ENCODE measurements at places on chromosomes 6 and 20.

DNA sequence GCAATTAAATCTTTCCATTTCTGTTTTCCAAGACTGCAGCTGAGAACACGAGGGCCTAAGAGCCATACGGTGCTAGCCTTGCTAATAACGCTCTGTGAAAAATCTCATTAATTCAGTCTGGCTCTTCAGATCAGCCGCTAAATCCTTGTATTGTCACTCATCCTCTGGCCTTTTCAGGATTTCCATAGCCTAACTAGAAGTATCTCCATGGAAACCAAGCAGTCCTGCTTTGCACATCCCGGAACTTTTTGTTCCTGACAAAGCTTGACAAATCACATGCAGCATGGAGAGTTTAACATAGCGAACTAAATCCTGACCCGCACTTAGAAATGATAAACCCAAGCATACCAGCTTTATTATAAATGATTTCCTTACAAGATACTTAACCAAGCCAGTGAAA, 383.7 kb downstream of the CD83 start:
- DNase-seq, result no peak

- DNase-seq, result peak; percentile 55
Measured at GRCh38 chr20:3209257-3209945, at the start of gene ITPA. ITPA (plus strand) TSS chr20:3209498; CDS start chr20:3209552, 54 bp downstream.

DNA sequence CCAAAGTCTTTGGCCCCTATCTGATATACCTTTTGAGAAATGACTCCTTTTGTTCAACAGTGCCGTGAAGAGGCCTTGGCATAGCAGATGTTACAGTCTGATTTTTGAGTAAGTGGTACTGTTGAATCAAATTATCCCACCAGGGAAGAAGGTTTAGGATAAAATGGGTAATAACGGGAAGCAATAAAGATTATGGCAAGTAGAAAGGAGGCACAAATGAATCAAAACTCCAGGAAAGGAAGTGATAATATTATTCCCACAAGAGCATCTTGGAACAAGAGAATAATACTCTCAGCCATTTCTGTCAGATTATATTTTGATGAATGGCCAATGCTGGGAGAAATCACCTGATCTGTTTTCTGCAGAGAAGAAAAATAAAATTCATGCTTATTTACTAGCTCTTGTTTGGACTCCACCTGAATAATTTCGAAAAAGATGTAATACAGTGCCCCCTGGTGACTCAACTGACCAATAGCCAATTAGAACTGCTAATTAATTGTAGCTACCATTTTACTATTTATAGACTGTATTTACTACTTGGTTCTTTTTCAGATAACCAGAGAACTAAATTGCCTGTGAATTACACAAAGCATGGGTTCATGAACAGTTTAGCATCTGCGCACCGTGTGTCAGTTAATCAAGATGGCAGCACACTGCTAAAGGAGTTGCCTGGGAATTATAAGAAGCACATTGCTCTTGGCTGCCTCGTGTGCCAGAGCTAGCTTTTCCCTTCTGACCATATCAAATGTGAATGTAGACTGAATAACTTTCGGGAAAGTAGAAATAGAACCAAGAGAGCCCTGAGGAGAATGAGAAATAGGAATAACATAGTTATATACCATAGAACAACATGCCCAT, 78.5 kb upstream of the TRDN start:
- DNase-seq, result no peak

DNA sequence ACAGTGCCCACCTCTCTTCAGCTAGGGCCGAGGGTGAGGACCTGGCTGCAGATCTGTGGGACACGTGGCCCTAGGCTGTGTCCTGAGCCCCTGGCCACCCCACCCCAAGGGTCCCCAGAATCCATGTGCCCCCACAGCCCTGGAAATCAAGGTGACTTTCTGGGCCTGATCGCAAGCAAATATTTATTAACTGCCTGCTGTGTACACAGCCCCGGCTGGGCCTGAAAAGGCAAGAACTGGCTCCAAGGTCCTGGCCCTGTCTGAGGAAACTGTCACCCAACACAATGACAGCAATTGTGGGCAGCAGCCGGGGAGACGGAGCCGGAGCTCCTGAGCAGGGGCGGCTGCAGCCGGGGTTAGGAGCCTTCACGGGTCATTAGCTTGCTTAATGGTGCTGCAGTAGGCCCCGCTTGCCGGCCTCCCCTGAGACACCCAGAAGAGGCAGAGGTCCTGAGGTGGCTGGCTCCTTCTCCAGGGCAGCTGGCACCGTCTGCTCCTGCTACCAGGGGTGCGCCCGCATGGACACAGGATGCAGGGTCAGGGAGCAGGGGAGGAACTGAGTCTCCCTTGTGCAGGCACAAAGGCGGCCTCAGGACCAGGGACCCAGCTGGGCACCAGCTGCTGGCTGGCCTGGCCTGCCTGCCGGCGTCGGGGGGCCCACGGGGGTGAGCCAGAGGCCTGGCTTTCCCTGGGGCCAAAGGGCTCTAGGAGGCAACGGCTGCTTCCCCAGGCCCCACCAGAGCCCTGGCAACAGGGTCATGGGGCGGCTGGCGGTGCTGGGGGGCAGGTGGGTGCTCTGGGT, 24.1 kb downstream of the NPEPL1 start:
- peak; percentile 16 for DNase-seq

All from naive thymus-derived CD4-positive, alpha-beta T cell (primary cell).